HuH-7 (cell line): ENCODE measurements at places on chromosomes 2 and 18.

DNA sequence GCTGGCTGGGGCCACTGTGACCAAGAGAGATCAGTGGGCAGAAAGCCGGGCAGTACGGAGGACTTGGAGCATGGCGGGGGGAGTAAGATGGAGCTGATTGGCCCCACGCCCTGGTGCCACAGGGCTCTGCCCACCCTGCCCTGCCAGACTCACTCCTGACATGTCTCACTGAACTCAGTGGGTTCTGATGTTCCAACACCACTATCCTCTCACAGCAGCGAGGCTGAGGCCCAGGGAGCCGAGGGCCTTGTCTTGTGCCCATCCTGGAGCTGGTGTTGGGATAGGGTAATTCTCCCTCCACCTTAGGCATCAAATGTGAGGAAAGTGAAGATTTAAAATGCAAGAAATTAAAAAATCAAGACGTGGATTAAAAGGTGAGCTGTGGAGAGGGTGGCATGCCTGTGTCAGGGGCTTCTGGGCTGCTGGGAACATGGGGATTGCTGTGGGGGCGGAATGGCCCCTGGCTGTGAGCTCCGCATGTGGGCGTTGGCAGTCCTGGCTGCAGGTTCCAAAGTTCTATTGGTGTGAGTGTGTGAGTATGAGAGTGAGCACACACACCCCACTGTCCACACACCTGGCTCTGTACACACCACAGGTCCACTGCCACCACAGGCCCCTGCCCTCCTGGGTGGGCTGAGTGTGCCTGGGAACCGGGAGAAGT lies 283.5 kb upstream of the HS6ST1 start:
- DNase-seq = no peak

GRCh38 chr18:55404832-55405465 lies 183.0 kb downstream of the TCF4 start:
- no peak for DNase-seq

DNA sequence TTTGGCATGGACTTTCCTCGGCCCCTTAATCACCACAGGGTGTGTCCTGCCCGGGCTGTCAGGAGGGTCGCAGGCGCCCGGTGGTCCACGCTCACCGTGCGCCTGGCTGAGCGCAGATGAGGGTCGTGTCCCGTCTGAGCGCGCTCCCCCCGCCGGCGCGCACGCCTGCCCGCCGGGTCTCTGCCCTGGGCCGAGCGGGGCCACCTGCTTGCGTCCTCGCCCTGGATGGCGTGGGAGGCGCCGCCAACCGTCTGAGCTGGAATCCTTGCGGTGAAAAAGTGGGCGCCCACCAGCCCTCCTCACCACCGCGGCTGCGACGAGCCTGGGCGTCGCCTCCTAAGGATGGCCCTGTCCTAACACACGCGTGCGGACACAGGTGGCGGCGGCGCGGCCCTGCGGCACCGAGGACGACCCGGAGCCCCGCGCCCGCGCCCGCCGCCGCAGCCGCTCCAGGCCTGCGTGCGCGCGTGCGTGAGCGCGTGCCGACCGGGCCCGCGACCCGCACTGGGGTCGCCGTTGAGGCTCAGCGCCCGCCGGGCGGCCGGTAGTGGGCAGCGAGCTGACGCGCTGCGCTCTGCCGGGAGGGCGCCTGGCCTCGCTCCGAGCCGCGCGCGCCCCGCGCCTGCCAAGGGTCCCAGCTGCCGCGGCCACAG lies 126.6 kb downstream of the ARHGEF4 start:
- DNase-seq = no peak

GRCh38 chr18:23883277-23883790 lies 131.2 kb upstream of the TTC39C start:
- no peak for DNase-seq

DNA sequence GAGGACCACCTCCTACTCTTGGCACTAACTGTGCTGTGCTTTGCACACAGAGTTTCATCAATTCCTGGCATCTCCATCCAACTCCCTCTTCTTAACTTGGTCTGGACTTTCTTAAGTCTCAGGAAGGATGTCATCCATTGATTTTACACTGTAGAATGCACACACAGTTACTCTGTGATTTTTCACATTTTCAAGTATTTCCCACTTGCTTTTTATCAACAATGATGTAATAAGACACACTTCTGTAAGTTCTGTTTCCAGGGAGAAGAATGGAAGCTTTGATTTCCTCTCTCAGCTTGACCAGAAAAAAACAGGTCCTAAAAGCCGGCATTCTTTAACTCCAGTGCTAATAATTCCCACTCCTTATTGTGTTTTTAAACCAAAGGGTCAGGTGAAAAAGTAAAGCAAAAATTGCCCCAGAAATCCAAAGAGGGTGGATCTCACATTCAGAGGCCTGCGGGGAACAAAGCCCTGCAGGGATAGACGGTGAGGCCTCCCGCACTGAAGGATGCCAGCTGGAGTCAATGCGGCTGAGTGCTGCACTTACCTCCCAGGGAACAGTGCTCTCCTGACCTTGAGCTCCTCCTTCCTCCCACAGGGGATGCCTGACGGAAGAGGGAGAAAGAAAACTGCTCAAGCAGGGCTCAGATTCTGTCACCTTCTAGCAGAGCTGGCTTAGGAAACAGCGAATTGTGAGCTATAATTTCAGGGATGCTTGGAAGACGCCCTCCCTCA lies 83.1 kb downstream of the PDCL3 start:
- no peak for DNase-seq

DNA sequence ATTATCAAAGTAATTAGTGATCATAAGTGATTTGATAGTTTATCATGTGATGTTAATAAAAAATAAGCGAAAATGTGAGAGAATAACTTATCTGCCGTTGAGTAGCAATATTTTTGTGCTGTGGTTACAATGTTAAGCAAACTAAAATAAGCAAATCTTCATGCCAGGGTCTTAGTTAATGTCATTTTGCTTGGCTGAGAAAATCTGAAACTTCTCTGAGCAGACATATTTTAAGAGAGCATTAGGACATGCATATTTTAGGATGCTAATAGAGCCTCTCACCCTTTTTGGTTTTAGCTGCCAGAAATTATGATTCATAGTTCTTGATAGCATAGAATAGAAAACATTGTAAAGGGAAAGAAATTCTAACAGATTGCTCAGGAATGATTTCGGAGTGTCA lies 233.5 kb upstream of the ZEB2 start:
- no peak for DNase-seq

- DNase-seq = no peak
These were observed 33.8 kb upstream of the COPS8 start for GRCh38 chr2:237051861-237052260.

- DNase-seq = no peak
These were observed 106.5 kb upstream of the ETAA1 start for GRCh38 chr2:67290451-67291290.

- peak; percentile 73 for DNase-seq
These were observed 3.5 kb upstream of the SLC9A2 start for GRCh38 chr2:102615620-102616436.

GRCh38 chr18:60732143-60732542 lies 359.6 kb upstream of the MC4R start:
- DNase-seq = no peak

DNA sequence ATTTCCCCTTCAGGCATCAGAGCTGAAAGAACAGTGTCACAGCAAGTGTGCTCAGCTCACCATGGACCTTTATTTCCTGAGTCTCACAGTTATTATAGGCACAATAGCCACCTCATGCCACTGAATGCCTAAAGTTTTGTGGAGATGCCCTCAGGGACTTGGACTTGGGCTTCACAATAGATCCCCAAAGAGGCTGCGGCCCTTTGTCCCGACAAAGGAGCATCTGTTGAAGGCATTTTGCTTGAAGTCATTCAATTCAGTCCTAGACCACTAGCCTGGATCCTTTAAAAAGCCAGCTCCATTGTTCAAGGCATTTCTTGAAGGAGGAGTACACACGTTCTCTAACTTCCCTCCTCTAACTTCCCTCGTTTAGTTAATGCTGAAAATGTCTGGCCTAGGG lies 125.4 kb downstream of the DCC start:
- no peak for DNase-seq

GRCh38 chr2:59920961-59921360 lies 632.5 kb downstream of the BCL11A start:
- DNase-seq = no peak

DNA sequence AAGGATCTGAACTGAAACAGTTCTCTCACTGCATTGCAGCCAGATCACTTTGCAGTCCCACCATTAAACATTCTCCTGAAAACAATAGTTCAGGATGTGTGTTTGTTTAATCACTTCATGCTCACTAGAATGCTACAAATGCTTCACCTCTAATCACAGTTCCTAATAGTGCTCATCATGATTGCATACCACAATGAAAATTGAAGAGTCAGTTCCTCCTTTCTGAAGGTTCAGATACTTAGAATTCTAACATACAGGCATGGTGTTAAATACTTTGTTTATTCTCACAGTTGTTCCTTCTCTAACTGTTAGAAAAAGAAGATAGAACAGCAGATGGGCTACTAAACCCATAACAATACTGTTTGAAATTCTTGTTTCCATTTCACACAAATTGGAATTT lies 622.3 kb upstream of the ACVR2A start:
- DNase-seq = no peak

GRCh38 chr2:40511661-40512213 lies 59.8 kb upstream of the SLC8A1 start:
- DNase-seq = no peak

- DNase-seq = no peak
These were observed 3.7 kb upstream of the LIMS2 start for GRCh38 chr2:127678991-127679390.

DNA sequence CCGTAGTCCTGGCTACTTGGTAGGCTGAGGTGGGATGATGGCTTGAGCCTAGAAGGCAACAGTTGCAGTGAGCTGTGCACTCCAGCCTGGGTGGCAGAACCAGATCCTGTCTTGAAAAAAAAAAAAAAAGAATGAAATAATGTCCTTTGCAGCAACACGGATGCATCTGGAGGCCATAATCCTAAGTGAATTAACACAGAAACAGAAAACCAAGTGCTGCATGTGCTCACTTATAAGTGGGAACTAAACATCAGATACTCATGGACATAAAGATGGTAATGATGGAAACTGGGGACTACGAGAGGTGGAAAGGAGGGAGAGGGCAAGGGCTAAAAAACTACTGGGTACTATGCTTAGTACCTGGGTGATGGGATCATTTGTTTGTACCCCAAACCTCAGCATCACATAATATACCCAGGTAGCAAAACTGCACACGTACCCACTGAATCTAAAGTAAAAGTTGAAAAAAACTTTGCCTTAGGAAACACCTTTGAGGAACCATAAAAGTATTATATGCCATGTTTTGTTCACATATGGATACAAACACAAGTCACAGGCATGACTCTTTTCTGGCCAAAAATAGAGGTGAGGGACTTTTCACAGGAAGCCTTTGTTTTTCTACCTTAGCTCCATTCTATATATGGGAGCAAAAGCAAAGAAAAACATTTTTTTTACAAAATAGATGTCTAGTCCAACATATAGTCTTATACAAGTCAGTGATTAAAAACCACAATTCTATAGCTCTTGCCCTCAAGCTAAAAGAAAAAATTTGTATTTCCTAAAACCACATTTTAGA lies 36.6 kb downstream of the GPR155 start:
- no peak for DNase-seq

GRCh38 chr2:223930103-223930976 lies 14.8 kb downstream of the WDFY1 start:
- DNase-seq = peak; percentile 67

- no peak for DNase-seq
These were observed 108.6 kb upstream of the CCDC150 start for GRCh38 chr2:196530910-196531309.

- DNase-seq = no peak
These were observed 360.8 kb downstream of the ALK start for GRCh38 chr2:29560566-29560965.

DNA sequence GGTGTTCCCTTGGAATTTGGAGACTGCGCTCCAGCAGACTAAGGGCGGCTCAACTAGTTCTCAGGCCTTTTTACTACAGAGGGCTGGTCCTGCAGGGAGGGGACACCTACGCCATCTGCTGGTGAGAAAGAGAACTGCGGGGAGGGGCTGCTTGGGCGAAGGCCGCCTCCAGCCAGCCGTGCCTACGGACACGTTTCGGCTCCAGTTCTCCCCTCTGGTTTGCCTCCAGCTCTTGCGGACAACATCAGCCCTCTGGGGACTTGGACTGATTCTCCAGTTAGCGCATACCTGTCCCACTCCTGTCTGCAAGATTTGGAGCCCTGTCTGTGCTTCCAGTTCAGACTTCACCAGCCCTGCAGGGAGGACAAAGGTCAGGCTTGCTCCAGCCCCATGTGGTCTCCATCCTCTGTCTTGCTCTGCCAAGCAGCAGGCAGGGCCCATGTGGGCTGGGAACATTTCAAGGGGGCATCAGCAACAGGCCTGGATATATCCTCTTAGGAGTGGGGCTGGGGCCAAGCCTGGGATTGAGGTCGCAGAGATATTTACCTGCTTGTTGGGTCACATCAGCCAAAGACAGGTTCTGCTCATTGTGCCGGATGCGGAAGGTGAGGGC lies 10.3 kb downstream of the PTPRN start:
- peak; percentile 92 for DNase-seq

DNA sequence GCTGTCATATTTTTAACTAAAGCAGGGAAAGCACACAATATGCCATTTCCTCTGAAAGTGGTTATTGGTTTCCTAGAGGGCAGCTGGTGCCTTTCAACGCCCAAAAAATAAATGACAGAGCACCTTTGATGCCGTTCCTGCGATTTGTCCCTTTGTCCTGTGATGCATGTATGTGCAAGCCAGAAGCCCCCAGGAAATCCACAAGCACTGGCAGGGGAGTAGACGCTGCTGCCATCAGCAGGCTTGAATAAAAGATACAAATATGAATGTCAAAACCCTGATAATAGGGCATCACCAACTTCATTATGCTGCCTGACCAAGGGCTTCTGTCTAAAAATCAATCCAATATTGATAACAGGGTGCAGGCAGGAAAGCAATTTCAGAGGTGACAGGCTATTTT lies 246.1 kb downstream of the FBXO15 start:
- DNase-seq = no peak

GRCh38 chr2:48473271-48473670 lies 56.7 kb upstream of the STON1 start:
- no peak for DNase-seq

GRCh38 chr18:74390900-74391299 lies 66.2 kb downstream of the DIPK1C start:
- DNase-seq = no peak

DNA sequence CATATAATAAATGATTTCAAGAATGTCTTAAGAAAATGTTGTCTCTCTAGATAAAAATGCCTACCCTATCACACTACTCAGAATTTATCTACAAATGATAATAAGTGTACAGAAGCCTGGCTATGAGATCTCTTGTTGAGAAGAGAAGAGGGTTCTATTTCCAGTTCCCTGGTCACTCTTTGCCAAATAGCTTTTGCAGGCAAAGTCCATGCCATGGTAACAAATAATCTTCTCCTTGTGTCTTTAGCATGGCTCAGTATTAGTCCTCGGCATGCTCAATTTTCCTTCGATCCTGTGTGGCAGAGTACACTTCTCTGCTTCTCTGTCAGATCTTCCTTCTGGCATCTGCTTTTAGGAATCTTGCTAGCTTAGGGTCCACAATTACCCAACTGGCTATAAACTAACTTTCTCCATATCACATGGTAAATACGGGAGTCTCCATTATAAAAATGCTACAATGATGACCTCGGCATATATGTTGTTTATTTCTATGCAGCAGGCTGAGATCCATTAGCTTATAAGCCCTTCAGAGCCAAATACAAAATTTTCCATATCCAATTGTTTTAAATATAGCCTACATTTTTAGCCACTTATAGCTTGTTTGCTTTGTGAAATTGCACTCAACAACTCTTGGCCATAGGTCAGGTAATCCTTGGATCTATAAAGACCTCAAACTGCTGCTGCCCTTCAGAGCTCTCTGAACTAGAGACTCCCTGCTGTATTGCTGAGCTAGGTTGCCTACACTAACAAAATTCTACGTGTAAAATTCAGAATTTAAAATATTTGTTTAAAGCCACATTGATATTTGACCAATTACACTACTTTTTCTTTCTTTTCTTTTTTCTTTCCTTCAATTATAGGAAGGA lies 157.5 kb downstream of the FSIP2 start:
- peak; percentile 9 for DNase-seq
